ENCODE measurements at places on chromosomes 2 and 18.

DNA sequence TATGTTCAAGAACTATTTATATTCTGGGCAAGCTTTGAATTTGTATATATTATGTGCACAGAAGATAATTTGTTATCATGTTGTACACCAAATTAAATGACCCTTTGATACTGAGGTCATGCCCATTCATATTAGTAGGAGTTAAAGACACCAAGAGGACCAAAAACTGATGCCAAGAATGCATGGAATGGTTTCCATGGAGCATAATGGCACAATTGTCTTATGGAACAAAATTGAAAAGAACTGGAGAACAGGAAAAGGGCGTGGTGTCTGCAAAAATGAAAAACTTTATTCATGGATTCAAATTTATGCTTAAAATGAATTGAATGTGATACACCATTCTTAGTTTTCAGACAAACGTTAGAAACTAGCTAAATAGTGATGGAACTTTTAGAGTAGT lies 24.1 kb upstream of the RBMS1 start:
- DNase-seq, result no peak

GRCh38 chr2:191152482-191153240 lies 1.9 kb upstream of the STAT4 start:
- no peak for DNase-seq

- DNase-seq, result no peak
These were observed 83.7 kb upstream of the B3GNT2 start for GRCh38 chr2:62112179-62112578.

GRCh38 chr2:86541334-86541733 lies 21.9 kb downstream of the CHMP3 start:
- DNase-seq, result no peak

GRCh38 chr18:666177-666576 lies 8.7 kb downstream of the TYMS start:
- DNase-seq, result no peak
